ENCODE measurements at places on chromosomes 7 and 10.

DNA sequence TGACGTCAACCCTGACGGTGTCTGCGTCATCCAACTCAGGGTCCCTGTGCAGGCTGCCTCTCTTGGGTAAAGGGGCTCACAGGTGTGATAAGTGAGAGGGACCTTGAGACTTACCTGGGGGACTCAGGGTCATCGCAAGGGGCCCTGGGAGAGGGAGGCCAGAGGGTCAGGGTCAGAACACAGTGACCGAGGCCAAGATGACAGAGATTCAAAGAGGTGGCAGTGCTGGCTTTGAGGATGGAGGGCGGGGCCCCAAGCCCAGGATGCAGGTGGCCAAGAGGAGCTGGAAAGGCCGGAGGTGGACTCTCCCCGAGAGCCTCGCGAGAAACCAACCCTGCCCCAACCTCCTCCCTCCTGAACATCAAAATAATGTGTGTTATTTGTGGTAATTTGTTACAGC, 165.2 kb upstream of the PPP2R2D start:
- ATAC-seq, result no peak

- no peak for ATAC-seq
Measured at GRCh38 chr7:94059746-94060145, 55.6 kb upstream of the BET1 start.

- ATAC-seq, result no peak
Measured at GRCh38 chr7:36232971-36233550, 80.0 kb downstream of the EEPD1 start.

GRCh38 chr7:15508258-15508657, 53.6 kb downstream of the AGMO start:
- no peak for ATAC-seq

GRCh38 chr7:150966002-150966401, 12.1 kb downstream of the KCNH2 start:
- ATAC-seq, result peak; percentile 35

DNA sequence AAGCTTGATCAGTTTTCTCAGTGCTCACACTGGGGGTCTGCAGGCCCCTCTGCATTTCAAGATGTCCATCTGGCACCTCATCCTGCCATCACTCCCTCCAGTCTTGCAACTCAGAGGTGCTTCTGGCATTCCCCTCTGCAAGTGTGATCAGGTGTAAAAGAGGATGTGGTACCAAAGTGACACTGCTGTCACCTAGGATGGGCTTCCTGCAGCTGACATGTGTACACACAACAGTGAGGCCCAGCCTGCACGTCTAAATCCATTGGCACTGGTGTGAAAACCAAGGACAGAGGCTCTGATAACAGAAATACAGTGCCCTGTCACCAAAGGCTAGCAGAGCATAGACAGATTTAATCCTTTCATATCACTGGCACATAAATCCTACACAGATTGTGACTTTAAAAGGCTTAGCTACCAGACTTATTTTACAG, 162.5 kb upstream of the CELF2 start:
- no peak for ATAC-seq

DNA sequence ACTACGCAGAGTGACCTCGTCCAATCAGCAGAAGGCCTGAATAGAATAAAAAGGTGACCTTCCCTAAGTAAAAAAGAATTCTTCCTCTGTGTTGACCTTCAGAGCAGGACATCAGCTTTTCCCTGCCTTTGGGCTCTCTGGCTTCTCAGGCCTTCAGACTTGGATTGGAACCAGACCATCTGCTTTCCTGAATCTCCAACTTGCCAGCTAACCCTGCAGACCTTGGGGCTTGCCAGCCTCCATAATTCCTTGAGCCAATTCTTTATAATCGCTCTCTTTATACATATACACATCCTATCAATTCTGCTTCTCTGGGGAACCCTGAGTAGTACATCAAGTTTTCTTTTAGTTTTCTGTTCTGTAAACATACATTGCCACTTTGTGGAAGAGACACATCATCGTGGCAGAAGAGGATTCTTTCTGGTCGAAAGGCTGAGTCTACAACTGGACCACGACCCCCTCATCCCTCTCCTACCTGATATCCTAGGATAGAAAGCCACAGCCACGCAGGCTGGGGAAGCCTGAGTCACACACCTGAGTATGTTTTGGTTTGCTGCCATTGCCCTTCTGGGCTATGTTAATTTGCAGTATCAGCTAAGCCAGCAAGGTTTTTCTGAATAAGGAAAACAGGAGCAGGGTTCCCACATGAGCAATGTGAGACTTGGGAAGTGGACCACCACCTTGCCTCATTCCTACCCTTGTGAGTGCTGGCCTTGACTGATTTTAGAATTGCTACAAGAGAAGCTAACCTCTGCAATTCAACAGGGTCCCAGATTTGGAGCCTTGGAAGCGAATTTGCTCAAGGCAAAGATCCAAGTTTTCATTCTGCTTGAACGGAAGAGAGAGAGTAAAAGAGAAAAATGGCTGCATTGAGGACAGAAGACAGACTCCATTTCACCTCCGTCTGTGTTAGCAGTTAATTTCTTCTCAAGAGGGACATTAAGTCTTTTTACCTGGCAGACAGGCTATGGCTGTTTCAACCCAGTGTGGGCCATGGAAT, 445.2 kb upstream of the FZD8 start:
- no peak for ATAC-seq

- ATAC-seq, result no peak
Measured at GRCh38 chr10:49568235-49568634, 29.3 kb upstream of the ERCC6 start.

- no peak for ATAC-seq
Measured at GRCh38 chr7:1663857-1664651, 6.0 kb upstream of the ELFN1 start.

DNA sequence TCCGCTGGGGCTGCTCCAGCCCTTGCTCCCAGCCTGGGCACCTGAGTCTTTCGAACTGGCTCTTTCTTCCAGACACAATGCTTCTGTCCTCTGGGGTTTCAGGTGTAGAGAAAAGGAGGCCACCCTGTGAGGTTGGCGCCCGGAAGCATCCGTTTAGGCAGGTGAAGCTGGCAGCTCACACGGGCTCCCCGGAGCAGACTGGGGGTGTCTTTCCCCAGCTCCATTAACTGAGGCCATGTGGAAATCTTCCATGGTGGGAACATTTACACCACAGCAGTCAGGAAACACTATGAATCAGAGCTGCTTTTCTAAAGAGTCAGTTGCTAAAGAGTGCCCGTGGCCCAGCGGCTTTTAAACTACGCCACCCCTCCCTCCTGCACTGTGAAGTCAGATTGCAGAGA, 29.2 kb downstream of the PRKAG2 start:
- no peak for ATAC-seq

- ATAC-seq, result no peak
Measured at GRCh38 chr7:138892006-138892630, 89.1 kb downstream of the KIAA1549 start.

DNA sequence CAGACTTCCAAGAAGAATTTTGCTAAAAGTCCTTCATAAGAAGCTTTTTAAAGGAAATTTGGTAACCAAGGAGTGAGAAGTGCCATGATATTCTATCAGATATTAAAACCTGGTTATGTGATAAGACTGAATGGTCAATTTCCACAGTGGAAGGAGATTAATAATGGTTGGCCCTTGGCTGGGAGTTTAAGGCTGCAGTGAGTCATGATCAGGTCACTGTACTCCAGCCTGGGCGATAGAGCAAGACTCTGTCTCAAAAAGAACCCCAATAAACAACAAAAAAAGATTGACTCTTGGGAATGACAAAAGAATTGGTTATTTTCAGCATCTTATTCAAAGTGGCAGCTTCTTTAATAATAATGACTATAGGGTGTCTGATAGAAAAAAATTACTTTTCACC, 37.2 kb downstream of the EXOC4 start:
- ATAC-seq, result no peak

GRCh38 chr10:63636812-63637211, 115.6 kb downstream of the REEP3 start:
- ATAC-seq, result no peak

- no peak for ATAC-seq
Measured at GRCh38 chr7:35699796-35700305, 4.9 kb upstream of the HERPUD2 start.

- no peak for ATAC-seq
Measured at GRCh38 chr10:130807721-130808120, 503.8 kb downstream of the TCERG1L start.

GRCh38 chr7:4270268-4270667, 411.8 kb upstream of the FOXK1 start:
- ATAC-seq, result no peak

- no peak for ATAC-seq
Measured at GRCh38 chr7:12211711-12212485, 804 bp downstream of the TMEM106B start.

GRCh38 chr10:97719602-97720001, 6.1 kb downstream of the MARVELD1 start:
- no peak for ATAC-seq

- ATAC-seq, result no peak
Measured at GRCh38 chr7:26179826-26180497, 20.6 kb downstream of the HNRNPA2B1 start.

DNA sequence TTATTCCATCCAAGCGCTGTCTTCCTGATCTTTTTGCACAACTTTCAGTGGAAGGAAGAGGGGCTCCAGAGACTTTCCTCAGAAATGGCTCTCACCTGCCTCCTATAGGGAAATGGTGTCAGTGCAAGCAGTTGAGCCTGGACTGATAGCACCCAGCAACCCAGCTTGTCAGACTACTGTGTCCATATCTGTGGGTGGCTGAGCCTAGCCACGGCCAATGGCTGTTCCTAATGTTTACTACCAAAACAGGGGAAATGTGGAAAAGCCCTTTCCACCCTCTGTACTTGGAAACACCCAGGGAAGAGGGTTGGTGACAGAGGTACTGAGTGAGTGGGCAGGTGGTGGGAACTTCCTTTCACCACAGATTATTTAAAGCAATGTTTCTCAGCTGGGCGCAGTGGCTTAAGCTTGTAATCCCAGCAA, 4.3 kb upstream of the YKT6 start:
- ATAC-seq, result no peak

- ATAC-seq, result no peak
Measured at GRCh38 chr10:84375011-84375410, 46.6 kb downstream of the CCSER2 start.

DNA sequence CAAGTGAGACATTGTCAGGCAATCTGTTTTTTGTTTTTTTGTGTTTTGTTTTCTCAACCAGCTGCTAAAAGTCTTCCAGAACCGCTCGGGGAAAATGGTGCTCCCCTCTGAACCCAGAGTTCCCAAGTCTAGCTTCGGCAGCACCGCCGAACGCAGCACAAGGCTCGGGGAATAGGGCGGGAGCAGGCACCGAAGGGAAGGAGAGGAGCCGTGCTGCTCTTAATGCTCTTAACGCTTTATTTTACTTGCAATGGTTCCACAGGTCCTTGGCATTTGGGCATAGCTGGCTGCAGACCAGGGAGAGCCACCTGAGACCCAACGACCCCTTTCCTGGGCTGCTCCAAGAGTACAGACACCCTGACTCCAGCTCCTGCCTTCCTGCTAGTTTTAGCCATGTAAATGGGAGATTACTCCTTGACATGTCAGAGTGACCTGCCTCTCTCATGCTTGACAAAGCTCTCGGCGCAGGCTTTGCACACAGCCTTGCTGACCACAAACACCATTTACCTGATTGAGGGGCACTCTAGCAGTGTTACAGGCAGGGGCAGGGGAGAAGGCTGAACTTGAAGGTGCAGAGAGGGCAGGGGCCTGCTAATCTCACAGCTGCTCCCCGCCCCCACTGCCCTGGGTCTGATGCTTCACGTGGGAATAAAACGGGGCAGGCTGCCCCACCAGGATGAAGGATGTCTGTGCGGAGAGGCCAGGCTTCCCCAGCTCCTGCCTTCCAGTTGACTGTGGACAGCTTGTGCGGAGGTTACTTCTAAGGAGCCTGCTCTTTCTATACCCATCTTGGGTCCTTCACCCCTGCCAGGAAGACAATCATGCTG, 58.6 kb upstream of the EFCAB10 start:
- ATAC-seq, result no peak

DNA sequence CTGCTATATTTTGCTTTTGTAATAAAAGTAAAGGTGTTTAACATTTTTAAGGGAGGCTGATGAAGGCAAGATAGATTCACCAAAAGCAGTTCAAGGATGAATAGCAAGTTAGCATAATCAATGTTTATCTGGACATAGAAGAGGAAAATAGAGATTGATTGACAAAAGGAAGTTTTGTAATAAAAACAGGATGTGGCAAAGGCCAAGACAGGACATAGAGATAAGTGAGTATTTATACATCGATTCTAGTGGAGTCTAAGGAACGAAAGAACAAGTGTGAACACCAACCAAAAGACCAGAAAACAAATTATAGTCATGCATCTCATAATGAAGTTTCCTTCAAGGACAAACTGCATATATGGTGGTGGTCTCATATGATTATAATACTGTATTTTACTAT, 123.8 kb downstream of the CCDC71L start:
- no peak for ATAC-seq

GRCh38 chr10:46528675-46529615, 27.5 kb downstream of the GPRIN2 start:
- no peak for ATAC-seq

- ATAC-seq, result no peak
Measured at GRCh38 chr10:114388275-114388674, 16.0 kb downstream of the AFAP1L2 start.

DNA sequence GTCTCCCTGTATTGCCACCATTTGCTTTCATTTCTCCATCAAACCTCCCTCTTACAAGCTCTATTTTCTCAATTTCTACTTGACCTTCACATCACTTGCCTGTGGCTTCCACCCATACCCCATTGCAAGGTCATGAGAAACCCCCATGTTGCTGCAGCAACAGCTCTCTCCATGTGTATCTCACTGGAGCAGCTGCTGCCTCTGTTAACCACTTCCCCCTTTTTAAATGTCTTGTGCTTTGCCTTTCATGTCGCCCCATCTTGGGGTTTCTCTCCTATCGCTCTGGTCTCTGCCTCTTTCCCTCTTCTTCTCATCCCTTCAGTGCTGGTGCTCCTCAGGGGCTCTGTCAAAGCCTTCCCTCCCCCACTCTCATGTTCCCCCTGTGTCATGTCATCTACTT, 148.8 kb downstream of the CHN2 start:
- no peak for ATAC-seq

- no peak for ATAC-seq
Measured at GRCh38 chr10:76869931-76870330, 767.7 kb downstream of the KCNMA1 start.

DNA sequence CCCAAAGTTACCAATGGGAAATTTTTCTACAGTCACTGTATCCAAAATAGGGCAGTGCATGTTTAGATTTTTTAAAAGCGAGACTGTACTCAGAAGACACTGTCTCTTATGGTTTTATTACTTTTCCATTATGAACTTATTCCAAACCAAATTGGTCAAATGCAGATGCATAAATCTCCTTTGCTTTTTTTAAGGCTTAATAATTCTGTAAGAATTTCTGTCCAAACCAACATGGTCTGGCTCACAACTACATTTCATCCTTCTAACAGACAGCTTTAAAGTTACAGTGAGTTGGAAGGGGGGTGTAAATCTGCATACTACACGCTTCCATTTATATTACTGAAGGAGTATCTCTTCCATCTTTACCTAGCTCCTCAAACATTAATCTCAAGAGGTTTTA, 199.2 kb downstream of the SLC25A13 start:
- ATAC-seq, result no peak

DNA sequence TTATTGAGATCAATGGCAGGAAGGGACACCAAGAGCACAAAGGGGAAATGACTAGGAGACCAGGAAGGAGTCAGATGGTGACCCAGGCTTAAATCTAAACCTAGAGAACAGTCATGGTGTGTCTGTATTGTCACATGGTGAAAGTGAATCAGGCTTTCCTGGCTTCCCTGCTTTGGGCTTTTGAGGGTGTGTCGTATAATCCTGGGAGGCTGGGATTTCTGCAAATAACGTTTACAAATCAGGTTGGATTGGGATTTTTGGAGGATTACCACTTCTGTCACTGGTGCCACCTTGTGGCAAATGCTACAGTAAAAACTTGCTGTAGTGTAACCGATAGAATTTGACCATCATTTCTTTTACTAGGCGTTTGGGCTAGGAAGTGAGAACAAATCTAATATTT, 502.6 kb downstream of the NRG3 start:
- peak; percentile 13 for ATAC-seq
